ENCODE measurements at places on chromosomes 3 and 15. TPM values are rescaled to one million over a fixed set of nuclear protein-coding genes. Genes with fewer than 3 reads are reported as not detected.

Gene POMGNT2
- polyA plus RNA-seq: 6.5 TPM

Gene FAH
- polyA plus RNA-seq: 69.2 TPM

Gene C3orf49
- not detected for polyA plus RNA-seq

Gene NPAP1
- 0.03 TPM for polyA plus RNA-seq

Gene CCR4
- polyA plus RNA-seq: not detected

Gene CHDH
- polyA plus RNA-seq: 1.1 TPM

Gene GOLGA8S
- polyA plus RNA-seq: 0.10 TPM

Gene SLC27A2
- 8.1 TPM for polyA plus RNA-seq

Gene LSG1
- 31.6 TPM for polyA plus RNA-seq

Gene SLC7A14
- polyA plus RNA-seq: 0.48 TPM

Gene ITIH1
- 0.60 TPM for polyA plus RNA-seq

Gene IGF1R
- 27.4 TPM for polyA plus RNA-seq

Gene KLHL40
- polyA plus RNA-seq: 0.03 TPM

Gene DALRD3
- polyA plus RNA-seq: 53.1 TPM
